ENCODE measurements at places on chromosomes 2 and 18.
A peak's percentile ranks its signal among the peaks of the same experiment; 100 is the strongest.

DNA sequence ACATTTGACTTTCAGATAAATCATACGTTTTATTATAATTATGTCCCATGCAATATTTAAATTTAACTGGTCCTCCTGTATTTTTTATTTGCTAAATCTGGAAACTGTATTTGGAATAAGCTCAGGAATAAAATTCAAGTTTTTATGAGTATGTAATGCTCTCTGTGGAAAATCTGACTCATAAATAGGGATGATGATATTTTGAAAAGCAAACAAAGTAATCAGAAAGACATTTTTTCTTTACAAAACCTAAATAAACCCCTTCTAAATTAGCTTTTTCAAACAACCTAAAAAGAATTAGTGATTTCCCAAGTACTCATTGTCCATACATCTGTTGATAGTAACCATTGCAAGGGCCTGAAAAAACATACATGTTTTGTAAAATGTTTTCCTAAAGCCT, 41.1 kb downstream of the ASB1 start:
- DNase-seq = peak; percentile 43

- no peak for DNase-seq
Measured at GRCh38 chr18:41643427-41643826, 311.6 kb upstream of the PIK3C3 start.

- DNase-seq = no peak
Measured at GRCh38 chr2:56118474-56118873, 65.3 kb upstream of the CCDC85A start.

GRCh38 chr2:72883356-72883962, 3.7 kb upstream of the SPR start:
- peak; percentile 57 for DNase-seq

- no peak for DNase-seq
Measured at GRCh38 chr18:45642238-45642637, 27.0 kb downstream of the SLC14A2 start.

- no peak for DNase-seq
Measured at GRCh38 chr18:78643004-78643403, 336.6 kb upstream of the SALL3 start.

DNA sequence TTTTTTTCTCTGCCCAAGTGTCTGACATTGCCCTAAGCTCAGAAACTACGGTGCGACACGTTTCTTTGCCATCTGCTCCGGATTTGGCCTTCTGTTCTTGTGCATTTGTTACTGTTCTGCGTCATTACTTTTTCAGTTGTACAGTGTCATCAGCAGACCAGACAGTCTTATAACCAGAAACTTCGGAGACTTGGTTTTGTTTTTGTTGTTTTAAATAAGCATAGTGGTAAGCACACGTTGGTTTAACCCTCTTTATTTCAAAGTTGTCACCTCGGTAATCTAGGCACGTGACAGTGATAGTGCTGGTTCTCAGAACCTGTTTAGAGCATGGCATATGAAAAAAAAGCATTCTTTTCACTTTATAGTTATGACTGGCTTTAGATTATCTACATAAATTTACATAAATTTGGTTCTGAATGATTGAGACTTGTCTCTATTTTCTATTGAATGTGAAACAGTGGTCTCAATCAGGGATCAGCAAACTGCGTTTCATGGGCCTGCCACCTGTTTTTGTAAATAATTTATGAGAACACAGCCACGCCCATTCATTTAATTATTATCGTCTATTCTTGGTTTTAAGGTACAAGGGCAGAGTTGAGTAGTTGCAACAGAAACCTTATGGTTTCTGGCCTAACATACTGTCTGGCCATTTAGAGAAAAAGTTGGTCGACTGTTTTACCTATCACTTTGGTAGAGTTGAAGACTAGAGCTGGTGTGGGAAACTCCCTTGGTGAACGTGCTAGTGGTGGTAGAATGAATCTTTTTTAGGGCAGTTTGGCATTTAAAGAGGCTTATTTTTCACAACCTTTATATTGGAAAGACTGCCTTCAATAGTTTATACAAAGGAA, 106.5 kb downstream of the ZNF532 start:
- no peak for DNase-seq

- DNase-seq = no peak
Measured at GRCh38 chr2:149191915-149192314, 138.5 kb upstream of the LYPD6 start.

DNA sequence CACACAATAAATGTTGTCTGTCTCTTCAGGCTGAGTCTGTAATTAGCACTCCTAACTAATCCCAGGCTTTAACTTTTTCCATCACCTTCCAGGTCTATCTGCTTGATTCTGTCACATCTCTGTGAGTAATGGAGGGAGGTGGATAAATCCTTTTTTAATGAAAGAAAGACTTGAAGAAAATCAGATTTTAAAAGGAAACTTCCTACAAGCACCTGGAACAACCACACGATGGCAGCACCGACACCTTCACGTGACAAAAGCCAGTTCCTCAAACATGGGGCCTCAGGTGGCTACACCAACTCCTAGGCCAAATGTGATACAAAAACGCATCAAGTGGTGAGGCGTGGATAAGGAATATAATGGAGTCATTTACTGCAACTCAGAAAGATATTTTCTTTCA, 41.8 kb downstream of the TGFBRAP1 start:
- DNase-seq = peak; percentile 36

DNA sequence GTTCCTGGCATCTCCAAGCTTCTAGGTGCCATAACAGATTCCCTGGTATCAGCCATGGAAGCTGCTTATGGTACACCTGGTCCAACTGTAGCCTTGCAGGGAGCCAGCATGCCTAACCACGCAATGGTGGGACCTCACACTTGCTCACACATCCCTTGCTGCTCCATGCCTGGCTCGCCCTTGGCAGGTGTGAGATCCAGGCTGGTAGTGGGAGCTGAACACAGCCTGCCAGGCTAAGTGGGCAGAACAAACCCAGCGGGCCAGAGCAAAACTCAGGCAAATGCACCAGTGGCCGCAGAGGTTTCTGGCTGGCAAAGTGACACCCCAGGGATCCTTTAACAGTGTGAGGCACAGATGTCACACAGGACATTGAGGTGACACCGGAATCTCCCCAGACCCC, 185.8 kb downstream of the NDUFA10 start:
- DNase-seq = no peak

- no peak for DNase-seq
Measured at GRCh38 chr2:183996825-183997793, 601.2 kb upstream of the ZNF804A start.

- no peak for DNase-seq
Measured at GRCh38 chr18:35460736-35461161, 37.0 kb downstream of the INO80C start.

- no peak for DNase-seq
Measured at GRCh38 chr2:229001196-229001595, 269.9 kb downstream of the PID1 start.

DNA sequence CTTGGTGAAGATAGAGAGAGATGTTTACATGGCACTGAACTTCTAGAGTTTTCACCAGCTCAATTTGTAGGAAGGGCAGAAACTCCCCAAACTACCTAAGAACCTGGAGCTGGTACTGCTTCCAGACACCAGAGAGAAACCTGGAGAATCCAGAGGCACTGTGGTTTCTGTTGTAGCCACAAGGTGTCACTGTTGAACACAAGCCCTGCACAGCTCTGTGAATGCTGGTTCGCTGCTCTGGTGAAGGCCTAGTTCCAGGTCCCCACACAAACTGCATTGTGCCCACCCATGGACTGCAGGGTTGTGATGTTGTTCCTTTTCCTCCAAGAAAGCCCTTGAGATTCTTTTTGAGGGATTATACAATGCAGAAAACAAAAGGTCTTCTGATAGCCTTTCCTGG, 150.5 kb upstream of the HS6ST1 start:
- DNase-seq = no peak

DNA sequence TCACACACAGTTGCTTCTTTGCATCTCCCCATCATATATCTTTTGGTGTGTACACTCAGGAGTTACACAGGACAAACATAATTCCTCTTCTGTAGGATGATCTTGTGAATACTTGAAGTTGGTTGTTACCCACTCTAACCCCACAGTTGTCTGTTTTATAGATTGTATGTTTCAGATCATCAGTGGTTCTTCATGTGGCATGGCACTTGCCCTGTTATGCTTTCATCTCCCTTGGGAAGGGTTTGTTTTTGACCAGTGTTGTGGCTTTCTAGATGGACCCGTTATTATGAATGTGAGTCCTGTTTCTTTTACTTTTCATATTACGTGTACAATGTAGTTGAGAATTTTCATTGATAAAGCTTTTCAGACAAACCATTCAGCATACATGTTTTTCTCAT, 82.0 kb downstream of the ZNF407 start:
- DNase-seq = no peak

- no peak for DNase-seq
Measured at GRCh38 chr18:35466334-35466733, 31.4 kb downstream of the INO80C start.

- DNase-seq = no peak
Measured at GRCh38 chr2:138515092-138515491, 13.5 kb downstream of the SPOPL start.

GRCh38 chr2:162261032-162261945, 18.0 kb upstream of the FAP start:
- DNase-seq = peak; percentile 38

- no peak for DNase-seq
Measured at GRCh38 chr2:66441581-66442320, 6.8 kb downstream of the MEIS1 start.

GRCh38 chr2:36058953-36059352, 296.6 kb upstream of the CRIM1 start:
- DNase-seq = peak; percentile 45

DNA sequence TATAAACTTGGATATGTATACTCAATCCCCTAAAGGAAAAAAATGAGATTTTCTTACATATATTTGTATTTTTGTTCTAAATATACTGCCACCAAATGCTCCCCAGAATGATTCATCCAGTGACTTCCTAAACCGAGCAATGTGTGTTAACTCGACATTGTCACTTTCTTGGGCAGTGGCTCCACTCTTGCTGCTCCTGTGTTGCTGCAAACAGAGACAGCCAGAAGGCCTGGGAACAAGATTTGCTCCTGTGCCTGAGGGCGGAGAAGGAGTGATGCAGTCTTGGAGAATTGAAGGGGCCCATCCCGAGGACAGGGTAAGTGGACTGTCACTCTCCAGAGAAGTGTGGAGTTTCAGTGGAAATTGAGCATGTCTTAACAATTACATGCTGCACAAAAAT, 32.7 kb downstream of the DSG4 start:
- no peak for DNase-seq

GRCh38 chr18:3584897-3585460, 135.0 kb downstream of the TGIF1 start:
- no peak for DNase-seq

GRCh38 chr2:223108351-223109050, 56.5 kb downstream of the KCNE4 start:
- no peak for DNase-seq

GRCh38 chr18:54859667-54860421, 31.6 kb downstream of the RAB27B start:
- DNase-seq = no peak

DNA sequence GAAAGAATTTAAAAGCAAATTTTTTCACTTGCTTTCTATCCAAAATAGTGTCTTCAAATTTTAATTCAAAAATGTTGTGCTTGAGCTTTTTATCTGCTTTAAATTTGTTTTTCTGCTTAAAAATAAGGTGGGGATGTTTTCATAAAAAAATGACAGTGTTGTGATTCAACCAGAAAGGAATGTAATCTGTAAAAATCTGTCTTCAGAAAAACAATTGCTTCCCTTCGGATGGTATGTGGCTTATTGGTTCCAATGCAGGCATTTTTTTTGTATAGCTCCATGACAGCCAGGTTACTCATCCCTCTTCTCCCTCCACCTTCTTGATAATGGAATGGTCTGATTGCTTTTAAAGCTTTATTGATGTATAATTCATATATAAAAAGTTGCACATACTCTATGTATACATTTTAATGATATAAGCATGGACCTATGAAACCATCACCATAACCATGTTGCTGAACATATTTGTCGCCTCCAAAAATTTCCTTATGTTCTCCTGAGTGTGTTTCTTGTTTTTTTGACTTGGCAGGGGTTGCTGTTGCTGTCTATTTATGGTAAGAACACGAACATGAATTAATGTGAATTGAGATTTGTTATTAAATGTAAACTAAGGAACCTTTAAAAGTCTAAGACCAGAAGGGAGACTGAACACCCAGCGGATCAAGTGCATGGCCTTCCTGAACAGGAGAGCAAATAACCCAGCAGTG, 363.7 kb upstream of the SPHKAP start:
- DNase-seq = no peak

GRCh38 chr2:119142824-119143223, 15.7 kb downstream of the C1QL2 start:
- DNase-seq = no peak

GRCh38 chr2:9299161-9300100, 92.8 kb downstream of the ASAP2 start:
- no peak for DNase-seq

DNA sequence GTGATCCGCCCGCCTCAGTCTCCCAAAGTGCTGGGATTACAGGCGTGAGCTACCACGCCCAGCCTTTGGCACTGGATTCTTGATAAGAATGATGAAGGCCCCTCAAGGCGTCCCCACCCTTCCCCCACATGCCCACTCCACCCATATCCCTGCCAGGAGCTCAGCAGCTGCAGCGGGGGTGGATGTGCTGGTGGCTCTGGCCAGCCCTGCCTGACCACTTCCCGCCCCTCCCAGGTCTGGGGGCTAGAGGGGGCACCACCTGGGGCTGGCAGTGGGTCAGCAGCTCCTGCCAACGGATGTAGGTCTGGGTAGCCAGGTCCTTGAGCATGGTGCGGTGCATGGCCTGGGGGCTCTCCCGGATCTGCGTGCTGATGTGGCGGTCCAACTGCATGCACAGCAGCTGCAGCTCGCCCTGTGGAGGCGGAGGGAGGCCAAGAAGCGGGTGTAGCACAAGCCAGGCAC, 7.8 kb upstream of the SEMA4C start:
- DNase-seq = no peak

DNA sequence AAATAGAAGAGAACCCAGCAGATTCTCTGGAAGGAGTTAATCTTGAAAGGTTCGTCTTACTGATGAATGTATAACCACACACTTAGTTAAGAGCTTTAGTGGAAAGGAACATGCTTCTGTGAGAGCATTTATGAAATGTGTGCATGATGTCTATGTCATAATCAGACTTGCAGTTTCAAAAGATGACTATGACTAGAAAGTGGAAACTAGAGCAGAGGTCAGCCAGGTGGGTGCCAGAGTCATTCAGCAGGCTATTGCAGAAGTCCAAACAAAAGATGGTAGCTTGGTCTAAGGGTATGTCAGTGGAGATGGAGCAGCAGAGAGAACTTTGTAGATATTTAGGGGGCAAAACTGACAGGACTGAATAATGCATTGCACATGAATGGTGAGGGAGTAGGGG, 825.8 kb downstream of the DCC start:
- DNase-seq = no peak
